ENCODE measurements at places on chromosomes 2 and 18.

DNA sequence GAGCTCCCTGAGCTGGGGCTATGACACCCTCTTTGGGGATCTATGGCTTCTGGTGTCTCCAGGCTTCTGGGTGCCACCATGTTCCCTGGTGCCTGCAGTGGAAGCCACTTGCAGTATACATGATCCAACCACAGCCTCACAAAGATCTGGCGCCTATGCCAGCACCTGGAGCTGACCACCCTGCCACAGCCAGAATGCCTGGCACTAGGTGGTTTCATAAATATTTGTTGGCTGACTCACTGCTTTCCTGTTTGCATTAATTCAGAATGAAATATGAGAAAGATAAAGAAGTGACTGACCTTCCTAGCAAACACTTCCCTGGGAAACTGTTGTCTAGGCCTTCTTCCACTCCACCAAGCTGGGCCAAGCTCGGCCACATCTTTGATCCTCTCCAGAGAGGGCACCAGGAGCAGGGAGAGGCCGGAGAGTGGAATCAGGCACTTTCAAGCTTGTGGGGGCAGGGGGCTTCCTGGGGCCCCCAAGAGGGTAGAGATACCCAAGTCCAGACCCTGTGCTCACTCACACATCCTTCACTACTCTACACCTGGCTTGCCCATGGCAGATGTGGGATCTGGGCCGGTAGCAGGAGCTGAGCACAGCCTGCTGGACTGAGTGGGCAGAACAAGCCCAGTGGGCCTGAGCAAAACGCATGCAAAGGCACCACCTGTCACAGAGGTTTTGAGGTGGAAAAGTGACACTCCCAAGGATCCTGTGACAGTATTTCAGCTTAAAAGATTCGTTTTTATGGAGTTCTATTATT lies 565.7 kb downstream of the SLC4A3 start:
- no peak for DNase-seq

DNA sequence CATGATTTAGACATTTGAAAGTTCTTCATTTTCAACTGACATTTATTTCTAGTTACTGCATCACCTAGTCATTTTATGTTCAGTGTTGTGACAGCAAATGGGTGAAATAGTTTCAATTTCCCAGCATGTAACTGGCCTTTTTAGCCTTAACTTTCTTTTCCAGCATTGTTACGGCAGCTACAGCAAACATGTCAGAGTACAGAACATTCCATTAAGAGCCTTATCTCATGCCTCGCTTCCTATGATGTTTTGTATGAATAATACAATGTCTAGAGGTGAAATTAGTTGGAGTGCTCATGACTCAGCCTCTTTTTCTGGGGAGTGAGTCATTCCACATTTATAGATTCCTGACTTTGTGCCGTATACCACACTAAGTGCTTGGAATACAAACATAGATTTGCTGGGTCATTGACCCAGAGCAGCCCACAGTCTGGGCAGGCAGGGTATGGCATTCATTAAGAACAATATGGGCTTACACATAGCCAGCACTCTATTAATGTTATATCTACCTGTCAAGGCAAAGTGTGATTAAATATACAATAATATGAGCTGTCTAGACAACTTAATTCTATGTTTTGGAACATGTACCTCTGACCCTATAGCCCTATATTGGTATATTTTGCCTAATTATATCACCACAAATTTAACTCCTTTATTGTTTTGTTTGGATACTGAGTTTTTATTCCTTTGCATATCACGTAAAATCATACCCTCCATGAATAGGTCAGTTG lies 72.2 kb downstream of the MAP2 start:
- no peak for DNase-seq

DNA sequence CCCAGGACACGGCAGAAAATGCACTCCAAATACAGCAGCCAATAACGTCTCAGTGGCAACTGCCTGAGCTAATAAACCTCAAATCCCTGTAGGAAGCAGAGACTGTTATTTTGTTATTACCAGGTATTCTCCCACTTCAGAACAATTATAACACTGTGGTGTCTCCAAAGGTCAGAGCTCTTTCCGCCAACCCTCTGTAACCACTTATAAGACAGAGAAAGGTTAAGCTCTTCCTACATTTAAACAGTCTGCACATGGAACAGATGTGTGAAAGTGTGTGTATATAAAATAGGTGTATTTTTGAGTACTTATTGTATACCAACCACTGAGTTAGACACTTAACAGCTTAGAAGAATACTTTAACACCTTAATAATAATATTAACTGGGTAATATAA lies 64.1 kb downstream of the FBXO15 start:
- DNase-seq, result no peak

GRCh38 chr2:182631299-182631698 lies 84.8 kb upstream of the DNAJC10 start:
- DNase-seq, result no peak
